NCI-H1417 (cell line): ENCODE measurements at places on chromosomes 5 and 9.

DNA sequence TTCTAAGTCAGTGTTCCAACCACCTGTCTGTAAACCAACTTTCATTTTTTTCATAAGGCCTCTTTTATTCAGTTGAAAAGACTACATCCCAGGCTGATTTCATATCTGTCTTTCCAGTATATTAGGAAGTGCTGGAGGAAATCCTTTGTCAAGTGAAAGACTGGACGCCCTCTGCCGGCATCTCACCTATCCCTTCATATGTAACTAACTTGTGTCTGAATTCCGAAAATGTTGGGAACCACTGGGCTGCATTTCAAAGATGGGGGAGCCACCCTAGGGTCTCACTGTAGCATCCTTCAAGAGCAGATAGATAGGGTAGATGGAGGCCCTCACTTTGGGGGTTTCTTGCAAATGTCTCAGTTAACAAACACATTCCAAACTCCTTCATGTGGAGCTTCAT, 569.8 kb downstream of the CTNND2 start:
- DNase-seq: no peak

- no peak for DNase-seq
These were observed 40.6 kb upstream of the CPLX2 start for GRCh38 chr5:175830586-175831300.

DNA sequence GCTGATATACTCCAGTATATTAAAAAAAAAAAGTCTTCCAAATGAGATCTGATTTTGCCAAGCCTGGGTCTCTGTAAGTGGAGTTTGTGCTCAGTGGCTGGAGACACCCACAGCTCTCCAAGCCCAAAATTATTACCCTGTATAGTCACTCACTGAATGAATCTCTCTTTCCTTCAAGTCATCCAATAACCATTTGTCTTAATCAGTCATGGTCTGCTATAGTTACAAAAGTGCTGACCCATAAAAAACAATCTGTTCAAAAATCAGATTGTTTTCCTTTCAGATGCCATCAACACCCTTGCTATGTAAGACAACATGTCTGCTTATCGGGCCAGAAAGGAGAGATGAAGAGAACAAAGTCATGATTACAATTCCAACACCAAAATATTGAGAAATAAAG, 159.4 kb upstream of the FST start:
- DNase-seq: no peak

GRCh38 chr9:14198841-14199455, 115.0 kb downstream of the NFIB start:
- no peak for DNase-seq

GRCh38 chr9:108078811-108079210, 589.2 kb upstream of the KLF4 start:
- no peak for DNase-seq

DNA sequence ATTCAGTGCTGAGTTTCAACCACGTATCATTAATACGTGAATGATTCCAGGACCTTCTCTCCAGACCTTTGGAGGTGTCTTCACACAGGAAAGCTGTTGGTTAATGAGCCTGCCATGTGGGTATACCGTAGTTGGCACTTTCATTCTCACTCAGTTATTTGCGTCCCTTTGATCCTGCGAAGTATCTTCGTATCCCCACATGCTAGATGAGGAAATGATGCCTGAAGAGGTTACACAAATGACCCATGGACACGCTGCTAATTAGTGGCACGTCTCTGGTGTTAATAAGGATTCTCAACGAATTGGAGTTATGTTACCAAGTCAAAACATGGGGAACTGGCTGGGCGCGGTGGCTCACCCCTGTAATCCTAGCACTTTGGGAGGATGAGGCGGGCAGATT, 65.7 kb upstream of the GNE start:
- no peak for DNase-seq

DNA sequence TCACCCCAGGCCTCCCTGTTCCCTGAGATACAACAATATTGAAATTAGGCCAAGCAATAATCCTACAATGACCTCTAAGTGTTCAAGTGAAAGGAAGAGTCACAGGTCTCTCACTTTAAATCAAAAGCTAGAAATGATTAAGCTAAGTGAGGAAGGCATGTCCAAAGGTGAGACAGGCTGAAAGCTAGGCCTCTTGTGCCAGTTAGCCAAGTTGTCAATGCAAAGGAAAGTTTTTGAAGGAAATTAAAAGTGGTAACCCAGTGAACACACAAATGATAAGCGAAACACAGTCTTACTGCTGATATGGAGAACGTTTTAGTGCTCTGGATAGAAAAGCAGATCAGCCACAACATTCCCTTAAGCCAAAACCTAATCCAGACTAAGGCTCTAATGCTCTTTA, 39.8 kb downstream of the PTAR1 start:
- no peak for DNase-seq

GRCh38 chr5:93192683-93193082, 388.3 kb downstream of the NR2F1-AS1 start:
- DNase-seq: no peak

DNA sequence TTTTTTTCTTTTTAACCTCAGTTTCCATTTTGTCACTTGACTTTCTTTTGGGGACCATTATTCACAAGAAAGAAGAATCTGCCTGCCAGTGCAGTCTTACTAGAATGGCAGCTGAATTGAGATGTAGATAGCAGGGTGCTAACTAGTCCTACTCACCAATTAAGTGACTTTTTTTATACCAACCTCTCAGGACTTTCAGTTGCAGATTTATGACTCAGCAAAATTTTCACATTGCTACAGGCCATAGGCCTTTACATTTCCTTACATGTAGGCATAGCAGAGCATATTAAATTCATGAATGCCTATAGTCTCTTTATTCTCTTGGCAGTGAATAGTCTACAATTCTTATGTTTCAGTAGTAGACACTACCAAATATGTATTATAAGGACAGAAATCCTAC, 54.0 kb upstream of the FKTN start:
- no peak for DNase-seq

GRCh38 chr5:95773335-95774059, 42.4 kb downstream of the RHOBTB3 start:
- no peak for DNase-seq

DNA sequence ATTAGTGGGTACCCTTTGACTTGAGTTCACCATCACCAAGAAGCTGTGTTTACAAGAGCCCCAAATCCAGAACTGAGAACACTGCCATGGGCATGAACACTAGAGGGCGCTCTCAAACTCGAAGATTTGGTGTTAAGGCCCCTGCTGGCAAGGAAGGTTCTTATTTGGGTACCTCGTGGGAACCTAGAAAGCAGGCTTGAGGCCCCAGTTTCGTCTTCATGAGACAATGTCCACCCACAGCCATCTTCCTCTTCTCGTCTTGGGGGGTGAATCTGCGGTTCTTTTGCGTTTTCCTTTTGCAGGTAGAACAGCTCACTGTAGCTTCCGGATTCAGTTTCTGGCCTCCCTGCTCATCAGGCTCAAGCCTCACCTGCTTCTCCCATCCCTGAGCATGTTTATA, 184.0 kb downstream of the SEMA5A start:
- DNase-seq: peak; percentile 48

GRCh38 chr5:73962801-73963425, 336.9 kb downstream of the ARHGEF28 start:
- DNase-seq: no peak

- no peak for DNase-seq
These were observed 56.6 kb downstream of the PSMB7 start for GRCh38 chr9:124358631-124359030.

- DNase-seq: no peak
These were observed 1032.7 kb downstream of the NR2F1-AS1 start for GRCh38 chr5:92548346-92548745.

DNA sequence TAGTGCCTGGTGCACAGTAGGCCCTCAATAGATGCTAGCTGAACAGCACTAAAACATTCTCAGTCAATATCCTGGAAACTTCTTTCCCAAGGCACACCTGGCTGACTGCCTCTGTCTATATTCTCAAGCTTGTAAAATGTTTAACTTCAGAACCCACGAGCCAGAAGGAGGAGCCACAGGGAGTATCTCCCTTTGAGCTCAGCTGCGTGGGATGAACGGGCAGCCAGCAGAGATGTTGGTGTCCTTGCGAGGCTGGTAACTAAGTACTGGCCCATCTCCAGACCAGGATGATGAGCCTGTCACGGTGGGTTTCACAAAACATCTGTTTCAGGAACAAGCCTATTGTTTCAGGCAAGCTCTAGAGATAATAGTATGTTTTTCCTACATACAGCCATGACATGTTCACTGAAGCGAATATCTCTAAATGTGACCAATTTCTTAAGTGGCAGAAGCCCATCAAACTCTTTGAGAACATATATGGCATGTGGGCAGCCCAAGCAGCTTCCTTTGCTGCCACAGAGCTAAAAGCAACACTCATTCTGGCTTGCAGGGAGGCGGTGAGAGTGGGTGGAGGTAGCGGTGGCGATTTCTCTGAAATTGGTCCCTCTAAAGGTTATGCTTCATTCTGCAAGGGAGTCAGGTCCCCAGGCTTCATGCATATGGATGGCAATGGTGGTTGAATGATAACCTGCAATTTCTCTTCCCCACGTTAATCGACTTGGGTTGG, 206.2 kb downstream of the TTLL11 start:
- DNase-seq: no peak

DNA sequence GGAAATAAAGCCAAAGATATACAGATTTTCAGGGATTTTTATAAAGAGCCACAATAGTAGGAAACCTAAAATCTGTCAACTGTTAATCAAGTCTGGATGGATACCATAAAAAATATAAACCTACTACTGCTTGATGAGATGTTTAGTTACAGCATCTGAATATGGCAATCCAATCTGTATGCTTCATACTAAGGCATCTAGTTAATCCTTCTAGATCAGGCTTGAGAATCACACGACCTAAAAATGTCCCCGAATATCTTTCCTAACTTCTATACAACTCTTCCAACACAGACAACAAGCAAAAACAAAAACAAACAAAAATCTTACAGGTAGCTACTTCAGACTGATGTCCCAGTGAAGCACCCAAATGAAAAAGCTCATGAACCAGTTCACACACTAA, 29.8 kb downstream of the SSBP2 start:
- DNase-seq: no peak

- no peak for DNase-seq
These were observed 198.6 kb upstream of the CDH6 start for GRCh38 chr5:30994902-30995301.

GRCh38 chr5:91397791-91398190, 14.7 kb upstream of the ARRDC3 start:
- DNase-seq: no peak

- DNase-seq: no peak
These were observed 114.3 kb downstream of the SNCAIP start for GRCh38 chr5:122426301-122426700.

DNA sequence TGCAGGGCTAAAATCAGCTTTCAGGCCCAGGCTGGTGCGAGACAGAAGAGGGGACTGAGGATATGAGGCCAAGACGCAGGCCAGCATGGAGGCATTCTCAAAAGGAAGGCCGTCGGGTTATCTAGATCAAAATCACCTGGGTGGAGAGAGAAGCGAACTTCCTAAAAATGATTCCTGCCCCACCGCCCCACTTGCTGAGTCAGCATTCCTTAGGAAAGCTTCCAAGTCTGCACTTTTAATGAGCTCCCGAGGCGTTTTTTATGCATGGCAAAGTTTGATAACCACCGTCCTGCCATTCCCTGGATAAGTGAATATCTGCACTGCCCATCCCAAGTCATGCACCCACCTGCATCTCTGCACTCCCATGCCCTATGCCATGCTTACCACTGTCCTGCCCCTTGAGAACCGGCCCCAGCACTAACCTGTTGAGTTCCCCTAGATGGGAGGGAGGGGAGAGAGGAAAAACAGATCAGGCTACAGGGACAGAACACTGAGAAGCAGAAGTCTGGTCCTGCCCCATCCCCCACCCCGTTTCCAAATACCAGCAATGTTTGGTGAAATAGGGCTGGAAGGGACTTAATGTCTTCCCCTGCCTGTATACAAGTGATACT, 1.6 kb upstream of the SPOCK1 start:
- no peak for DNase-seq

DNA sequence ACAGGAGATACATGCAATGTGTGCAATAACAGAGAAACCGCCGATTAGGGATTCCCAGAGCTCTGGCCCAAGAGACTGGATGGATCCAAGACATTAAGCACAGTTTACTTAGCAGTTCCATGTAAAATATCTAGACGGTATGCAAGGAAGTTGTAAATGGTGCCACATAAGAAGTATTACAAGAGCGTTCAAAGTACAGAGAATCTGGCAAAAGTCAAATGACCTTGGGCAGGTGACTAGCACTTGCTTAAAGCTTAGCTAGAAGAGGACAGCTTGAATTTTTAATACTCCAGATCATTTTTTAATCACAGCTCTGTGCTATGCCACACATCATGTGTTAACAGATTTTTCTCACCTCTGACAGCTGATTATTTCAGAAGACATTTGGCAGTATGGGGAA, 72.3 kb upstream of the TNPO1 start:
- DNase-seq: no peak

- no peak for DNase-seq
These were observed 228.1 kb downstream of the FANCC start for GRCh38 chr9:95089257-95090022.

- no peak for DNase-seq
These were observed 30.4 kb downstream of the RNF145 start for GRCh38 chr5:159178978-159179377.

DNA sequence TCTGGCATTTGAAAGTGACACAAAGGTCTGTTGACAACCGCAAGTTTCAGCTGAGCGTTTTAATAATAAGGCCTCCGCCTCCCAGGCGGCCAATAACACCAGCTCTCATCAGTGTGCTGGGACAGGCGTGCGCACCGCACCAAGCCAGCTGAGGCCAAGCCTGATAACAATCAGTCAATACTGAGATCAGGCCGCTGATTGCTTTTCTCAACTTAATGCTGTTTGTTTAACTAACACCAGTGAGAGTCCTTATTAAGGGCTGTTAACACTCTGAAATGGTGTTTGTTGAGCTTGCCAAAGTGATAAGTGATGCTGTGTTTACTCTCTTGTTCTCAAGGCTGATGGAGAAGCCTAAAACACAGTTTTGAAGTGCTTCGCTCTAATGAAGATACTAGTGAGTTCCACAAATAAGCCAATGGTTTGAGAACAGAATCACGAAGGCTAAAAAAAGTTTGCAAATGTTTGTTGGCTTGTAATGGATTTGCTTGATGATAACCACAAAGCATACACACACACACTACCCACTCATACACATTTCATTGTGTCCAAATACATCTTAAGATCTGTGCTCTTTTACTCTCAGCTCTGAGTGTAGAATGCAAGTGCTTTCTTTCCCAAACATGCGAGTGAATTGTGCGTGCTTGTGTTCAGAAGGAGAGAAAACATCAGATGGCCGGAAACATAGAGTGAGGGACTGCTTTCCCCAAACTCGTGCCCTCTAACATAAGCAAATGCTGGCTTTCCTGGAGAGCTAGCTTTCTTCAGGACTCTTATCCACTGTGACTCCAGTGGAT, 330.4 kb upstream of the KLF4 start:
- DNase-seq: peak; percentile 97

DNA sequence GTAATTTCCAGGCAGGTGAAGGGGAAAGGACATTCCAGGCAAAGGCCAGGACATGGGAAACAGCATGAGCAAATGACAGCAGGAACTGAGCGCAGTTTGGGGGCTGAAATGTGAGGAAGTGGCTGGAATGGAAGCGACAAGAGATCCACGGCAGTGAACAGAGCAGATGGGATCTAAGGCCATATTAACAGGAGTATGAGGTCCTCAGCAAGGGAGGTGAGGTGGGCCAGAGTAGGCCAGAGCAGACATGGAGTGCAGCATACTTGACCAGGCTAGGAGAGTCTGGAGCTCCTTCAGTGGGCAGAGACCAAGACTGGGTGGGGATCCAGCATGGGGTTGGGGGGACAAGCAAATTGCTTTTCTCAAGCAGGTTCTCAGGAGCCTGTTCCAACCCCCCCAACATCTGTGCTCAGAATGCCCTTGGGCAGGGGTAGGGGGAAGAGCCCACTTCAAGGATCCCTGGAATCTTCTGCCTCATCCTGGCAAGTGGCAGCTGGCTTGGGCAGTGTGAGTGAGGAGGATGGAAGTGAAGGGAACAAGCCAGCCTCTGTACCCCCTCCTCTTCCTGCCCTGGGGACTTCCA, 34.5 kb downstream of the DAB2IP start:
- no peak for DNase-seq
